Activated CD8-positive, alpha-beta memory T cell treated with anti-CD3 and anti-CD28 coated beads for 24 hours (primary cell): ENCODE measurements at places on chromosomes 16 and 17.

- peak; percentile 80 for DNase-seq
Measured at GRCh38 chr16:2475413-2476344, 752 bp downstream of the TBC1D24 start.

GRCh38 chr17:8651013-8651412 is 20.5 kb upstream of the MYH10 start:
- no peak for DNase-seq

DNA sequence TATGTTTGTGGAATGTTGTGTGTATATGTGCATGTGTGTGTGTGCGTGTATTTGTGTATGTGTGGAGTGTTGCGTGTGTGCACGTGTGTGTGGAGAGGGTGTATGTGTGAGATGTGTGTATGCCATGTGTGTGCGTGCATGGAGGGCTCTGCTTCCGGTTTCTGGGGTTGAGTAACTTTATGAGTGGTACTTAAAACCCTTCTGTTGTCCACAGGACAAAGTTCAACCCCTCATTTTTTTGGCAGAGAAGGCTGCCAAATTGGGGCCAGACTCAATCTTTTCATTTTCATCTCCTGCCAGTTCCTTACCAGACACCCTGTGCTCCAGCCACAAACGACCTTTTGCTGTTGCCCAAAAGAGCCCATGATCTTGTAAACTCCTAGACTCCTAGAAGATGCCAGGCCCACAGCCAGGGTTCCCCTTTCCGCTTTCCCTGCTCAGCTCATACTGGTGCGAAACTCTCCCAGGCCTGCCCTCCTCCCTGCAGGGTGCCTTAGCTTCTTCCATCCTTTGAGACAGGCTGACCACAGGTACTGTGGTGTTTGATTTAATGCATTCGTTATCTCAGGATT is 100.2 kb downstream of the CMIP start:
- DNase-seq = no peak

- DNase-seq = no peak
Measured at GRCh38 chr17:37117373-37118142, 168.8 kb downstream of the AATF start.
